ENCODE measurements at places on chromosomes 1 and 21.

DNA sequence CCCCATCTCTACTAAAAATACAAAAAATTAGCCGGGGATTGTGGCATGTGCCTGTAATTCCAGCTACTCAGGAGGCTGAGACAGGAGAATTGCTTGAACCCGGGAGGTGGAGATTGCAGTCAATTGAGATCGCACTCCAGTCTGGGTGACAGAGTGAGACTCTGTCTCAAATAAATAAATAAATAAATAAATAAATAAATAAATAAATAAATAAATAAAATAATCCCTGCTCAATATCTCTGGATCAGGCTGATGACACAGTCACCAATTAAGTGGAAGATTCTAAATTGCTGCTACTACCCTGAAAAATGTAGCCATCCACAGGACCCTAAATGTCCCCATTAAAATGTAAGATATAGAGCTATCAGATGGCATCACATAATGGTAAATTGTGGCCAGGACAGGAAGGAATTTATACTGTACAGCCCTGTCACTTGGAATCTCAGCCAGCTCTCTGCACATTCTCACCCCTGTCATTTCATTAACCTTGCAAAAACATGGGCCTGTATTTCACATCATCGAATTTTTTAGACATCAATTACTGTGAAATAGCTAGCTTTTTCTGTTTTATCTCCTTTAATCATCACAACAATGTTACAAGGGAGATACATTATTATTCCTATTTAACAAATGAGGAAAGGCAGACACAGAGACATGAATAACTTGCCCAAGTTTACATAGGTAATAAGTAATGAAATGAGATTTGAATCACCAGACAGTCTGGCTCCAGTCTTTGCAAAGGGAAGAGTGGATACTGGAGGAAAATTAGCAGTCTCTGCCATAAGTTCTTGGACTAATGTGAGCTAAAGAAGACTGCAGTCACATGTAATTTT, 56.7 kb upstream of the NTPCR start:
- DNase-seq, result no peak

- no peak for DNase-seq
These were observed 67.5 kb downstream of the PLA2G4A start for GRCh38 chr1:186896211-186896610.

DNA sequence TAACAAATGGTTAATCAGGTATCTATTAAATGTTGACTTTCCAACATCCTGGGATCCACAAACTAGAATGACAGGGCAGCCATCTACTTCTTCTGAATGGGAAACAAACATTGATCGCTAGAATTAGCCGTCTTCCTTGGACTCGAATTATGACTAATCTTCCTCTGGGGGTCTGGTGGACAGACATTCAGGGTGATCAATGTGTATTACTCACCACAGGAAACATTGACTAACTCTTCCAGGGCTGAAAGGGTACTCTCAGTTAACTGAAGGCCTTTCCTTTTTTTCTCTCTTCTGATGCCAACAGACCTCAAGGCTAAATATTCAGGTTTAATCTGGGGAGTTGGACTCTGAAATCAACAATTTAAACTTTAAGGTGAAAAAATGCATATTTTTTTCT, 9.5 kb downstream of the NOL9 start:
- no peak for DNase-seq

- peak; percentile 38 for DNase-seq
These were observed 162.6 kb upstream of the IRF2BP2 start for GRCh38 chr1:234772345-234773147.

DNA sequence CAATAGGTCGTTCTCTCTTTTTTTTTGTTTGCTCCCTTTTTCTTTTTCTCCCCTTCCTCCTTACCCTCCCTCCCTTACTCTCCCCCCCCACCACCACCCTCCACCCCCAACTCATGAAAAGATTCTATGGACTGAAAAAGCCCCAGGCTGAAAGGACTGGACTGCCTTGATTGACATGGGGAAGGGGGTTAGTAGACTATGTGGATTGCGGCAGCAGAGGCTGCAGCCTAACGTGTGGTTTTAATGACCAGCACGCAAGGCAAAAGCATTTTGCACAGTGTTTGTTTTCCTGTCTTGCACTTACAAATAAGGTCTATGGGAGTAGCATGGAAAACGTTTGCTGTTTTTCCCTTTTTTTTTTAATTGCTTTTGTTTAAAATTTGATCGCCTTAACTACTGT, 5.5 kb downstream of the ZBTB18 start:
- DNase-seq, result no peak

- DNase-seq, result no peak
These were observed 16.6 kb downstream of the AK4 start for GRCh38 chr1:65164633-65165032.

DNA sequence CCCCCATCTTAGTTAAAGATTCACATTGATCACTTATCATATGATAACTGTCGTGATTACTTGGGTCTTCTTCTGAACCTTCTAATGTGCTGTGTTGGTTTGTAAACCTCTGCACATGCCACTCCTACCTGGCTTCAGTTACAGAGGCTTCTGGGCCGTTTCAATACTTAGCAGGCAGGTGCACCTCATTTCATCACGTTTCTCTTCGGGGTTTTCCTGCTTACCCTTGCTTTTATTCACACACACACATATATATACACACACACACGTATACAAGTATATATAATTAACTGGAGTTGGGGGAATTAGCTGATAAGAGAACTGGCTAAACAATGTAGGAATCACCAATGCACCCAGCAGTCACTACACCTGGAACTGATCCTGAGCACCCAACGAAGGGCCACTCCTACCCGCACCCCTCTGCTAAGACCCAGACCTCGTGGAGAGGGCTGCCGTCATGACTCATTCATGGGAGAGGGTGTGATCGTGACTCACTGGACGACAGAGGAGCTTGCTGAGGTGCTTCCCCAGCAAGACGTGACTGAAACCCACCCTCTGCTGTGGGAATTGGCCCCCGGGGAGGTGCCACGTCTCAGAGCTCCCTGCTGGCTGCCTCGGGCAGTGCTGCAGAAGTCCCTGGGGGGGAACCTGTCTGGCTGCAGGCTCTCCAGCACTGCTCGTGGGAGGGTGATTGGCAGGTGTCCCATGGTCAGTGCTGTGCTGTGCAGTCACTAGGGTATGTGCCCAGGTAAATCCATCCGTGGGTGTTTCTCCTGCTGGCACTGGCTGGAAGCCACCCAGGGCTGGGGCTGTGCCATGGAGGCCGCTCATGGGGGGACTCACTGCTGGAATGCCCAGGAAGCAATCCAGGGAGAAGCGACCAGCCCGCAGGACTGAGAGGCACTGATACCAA, 166.6 kb downstream of the DYRK1A start:
- no peak for DNase-seq

- DNase-seq, result no peak
These were observed 140.5 kb downstream of the SPATA46 start for GRCh38 chr1:162236201-162236600.

DNA sequence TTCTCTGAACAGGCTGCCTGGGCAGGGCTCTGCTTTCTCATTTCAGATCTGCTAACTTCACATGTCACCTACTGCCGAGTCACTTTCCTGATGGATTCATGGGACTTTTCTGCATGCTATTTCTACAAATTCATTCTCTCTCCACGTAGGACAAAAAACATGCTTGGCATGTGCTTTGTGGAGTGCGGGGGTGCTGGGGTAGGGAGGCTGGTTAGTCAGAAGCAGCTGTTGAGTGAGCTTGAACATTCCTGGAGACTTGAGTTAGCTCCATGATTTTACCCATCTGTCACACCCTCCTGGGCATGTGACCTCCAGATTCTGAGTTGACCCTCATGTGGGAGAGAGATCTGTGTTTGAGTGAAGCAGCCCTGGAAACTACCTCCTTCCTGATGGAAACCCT, 71.4 kb downstream of the UCK2 start:
- no peak for DNase-seq

GRCh38 chr1:212873518-212873917, 15.4 kb downstream of the FLVCR1 start:
- DNase-seq, result no peak

GRCh38 chr1:108799001-108799400, 52.5 kb downstream of the STXBP3 start:
- no peak for DNase-seq

DNA sequence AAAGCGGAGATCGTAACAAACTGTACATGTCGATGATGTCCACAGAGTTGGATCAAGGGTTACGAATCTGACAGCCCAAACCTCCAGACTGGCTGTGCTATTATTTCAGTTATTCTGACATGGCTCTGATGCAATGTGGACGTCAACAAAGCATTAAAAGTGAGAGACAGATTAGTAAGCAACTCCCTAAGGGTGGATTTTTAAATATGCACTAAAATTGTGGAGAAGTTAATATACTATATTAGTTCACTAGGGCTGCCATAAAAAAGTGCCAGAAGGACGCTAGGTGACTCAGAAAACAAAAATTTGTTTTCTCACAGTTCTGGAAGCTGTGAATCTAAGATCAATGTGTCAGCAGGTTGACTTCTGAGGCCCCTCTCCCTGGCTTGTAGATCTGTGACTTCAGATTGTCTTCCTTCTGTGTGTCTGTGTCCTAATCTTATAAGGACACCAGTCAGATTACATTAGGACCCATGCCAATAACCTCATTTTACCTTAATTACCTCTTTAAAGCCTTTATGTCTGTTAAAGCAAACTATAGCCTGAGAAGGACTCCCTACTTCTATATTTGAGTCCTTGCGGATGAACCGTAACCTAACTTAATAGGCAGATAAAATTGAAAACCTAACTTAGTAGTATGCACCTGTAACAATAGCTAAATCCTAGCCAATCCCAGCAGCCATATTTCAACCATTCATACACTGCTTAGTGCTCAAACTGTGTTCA, 66.0 kb upstream of the BACH1 start:
- no peak for DNase-seq

- no peak for DNase-seq
These were observed 159.4 kb downstream of the DHRS3 start for GRCh38 chr1:12458571-12458970.

DNA sequence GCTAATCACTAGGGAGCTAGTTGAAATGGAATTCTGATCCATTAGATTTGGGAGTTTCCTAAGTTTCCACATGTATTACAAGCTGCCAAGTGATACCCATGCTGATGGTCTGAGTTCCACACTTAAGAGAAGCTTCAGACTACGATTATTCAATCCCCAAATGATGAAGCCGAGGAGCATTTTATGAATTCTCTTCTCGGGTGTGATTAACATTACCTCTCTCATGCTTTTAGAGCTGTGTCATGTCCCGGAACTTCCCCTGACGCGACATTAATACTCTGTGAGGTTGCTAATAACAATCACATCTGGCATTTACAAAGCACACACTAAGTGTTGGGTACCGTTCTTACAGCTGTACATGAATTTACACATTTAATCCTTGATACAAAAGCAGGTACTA, 63.0 kb downstream of the KCNJ15 start:
- DNase-seq, result no peak

GRCh38 chr1:193697115-193697762, 510.8 kb upstream of the B3GALT2 start:
- no peak for DNase-seq

DNA sequence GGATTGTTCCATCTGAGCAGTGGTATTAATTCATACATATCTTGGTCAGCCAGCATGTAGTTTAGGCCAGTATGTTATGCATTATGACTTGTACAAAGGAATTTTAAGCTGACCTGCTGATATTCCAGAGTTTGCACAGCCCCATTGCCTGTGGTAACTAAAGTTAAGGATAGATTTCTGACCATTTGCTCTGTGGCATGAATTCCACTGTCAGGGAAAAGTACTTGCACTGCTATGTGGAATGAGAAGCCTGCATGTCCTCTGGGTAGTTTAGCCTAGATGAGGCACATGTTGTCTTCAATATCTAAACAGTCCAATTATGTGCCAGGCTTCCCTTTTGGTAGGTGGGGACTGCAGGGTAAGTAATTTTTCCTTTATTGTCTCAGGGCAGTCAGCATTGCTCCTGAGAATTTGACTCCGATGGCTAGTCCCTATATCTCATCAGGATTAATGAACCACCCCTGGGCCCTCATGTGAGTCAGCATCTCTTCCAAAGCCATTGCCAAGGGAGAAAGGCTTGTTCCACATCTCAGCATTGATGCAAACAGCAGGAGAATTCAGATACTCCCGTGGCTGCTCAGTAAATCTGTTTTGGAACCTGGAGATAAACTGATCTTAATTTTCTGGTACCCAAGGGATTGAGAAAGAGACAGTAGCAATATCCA, 30.2 kb downstream of the NEK7 start:
- DNase-seq, result no peak

DNA sequence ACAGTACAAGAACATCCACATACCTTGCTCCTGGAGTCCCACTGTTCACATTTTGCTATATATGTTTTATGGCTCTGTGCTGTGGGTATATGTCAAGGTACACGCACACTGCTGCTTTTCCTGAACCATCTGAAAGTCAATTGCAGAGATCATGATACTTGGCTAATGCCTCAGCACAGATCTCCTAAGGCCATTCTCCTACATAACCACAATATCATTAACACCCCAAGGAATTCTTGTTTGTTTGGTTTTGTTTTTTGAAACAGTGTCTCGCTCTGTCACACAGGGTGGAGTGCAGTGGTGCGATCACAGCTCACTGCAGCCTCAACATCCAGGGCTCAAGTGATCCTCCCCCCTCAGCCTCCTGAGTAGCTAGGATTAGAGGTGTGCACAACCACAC, 16.0 kb downstream of the CTNNBIP1 start:
- DNase-seq, result no peak

- DNase-seq, result no peak
These were observed 650 bp downstream of the PCNX2 start for GRCh38 chr1:233294913-233295236.

DNA sequence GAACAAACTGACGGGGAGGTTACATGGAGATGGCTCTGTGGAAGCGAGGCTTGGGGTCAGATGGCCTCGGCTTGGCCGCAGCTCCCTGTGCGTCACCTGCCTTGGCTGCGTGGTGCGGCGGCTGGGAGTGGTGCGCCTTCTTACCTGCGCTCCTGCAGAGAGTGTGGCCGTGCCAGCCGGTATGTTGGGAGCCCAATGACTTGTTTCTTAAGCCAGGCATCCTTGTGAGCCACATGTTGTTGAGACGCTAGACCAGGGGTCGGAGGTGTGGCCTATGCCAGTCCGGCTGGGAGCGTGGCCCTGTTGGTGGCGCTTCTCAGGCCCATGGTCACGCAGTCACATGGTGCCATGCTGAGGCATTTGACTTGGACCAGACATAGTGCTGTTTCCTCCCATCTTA, 10.5 kb downstream of the SLX9 start:
- DNase-seq, result no peak

- DNase-seq, result no peak
These were observed 10.1 kb upstream of the C1orf174 start for GRCh38 chr1:3910049-3910731.

DNA sequence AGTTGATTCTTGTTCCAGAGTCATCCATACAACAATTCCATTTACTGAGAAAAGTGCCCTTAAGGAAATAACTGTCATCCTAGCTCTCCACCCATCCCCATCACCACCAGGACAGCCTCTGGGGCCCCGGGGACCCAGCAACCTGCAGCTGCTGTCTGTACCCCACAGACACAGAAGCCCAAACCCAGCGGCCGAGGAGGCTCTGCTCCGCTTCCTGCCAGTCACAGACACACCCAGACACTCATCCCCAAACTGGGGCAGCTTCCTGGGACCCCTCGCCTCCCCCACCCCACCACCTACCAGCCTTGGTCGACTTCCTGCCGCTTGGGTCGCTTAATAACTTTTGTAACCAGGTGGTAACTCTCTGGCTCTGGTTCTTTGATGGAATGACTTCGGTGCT, 121.6 kb upstream of the SLC25A33 start:
- DNase-seq, result no peak

- no peak for DNase-seq
These were observed 64.8 kb downstream of the NAV1 start for GRCh38 chr1:201603613-201604232.

- no peak for DNase-seq
These were observed 32.7 kb downstream of the S100A10 start for GRCh38 chr1:151960780-151961513.

- DNase-seq, result no peak
These were observed 66.3 kb downstream of the LMO4 start for GRCh38 chr1:87394982-87395381.
